ENCODE measurements at places on chromosomes 12 and 14.
A peak's percentile ranks its signal among the peaks of the same experiment; 100 is the strongest.

DNA sequence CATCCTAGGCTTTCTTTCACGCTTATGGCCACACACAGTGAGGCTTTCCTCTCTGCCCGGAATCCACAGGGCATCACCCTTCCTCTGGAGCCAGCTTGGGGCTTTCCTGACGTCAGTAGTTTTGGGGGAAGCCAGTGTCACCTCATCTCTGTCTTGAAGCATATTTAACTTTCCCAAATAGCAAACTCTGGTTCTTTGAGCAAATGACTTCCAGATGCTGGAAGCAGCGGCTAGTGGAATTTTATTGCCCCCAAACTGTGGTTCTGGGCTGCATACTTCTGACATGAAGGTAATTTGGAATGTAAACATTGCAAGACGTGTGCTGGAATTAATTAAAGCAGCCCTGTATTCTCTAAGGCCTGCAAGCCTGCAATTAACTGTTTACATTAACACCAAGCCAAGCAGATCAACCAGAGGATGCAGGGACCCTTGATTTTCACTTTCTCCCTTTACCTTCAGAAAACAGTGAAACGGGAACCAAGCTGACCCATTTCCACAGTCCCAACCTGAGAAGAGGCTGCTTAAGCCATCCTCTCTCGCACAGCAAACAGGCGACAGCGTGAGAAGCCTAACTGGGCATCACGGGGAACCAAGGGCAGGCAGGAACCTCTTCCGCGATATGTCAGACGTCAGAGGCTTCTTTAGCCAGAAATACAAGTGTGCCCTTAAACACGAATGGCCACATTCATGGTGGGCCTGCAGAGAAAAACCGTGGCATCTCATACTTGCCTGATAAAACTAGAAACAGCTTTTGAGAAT is 258.4 kb downstream of the CACNA1C start:
- peak overlapping the region; percentile 87 for H3K27ac ChIP-seq
- peak; percentile 87 for DNase-seq
- no peaks in the 10 kb centered on the region for H3K36me3 ChIP-seq
- peak overlapping the region; percentile 27 for H3K4me3 ChIP-seq
- H3K4me1 ChIP-seq, result peaks cover 16% of the 10 kb centered on the region

DNA sequence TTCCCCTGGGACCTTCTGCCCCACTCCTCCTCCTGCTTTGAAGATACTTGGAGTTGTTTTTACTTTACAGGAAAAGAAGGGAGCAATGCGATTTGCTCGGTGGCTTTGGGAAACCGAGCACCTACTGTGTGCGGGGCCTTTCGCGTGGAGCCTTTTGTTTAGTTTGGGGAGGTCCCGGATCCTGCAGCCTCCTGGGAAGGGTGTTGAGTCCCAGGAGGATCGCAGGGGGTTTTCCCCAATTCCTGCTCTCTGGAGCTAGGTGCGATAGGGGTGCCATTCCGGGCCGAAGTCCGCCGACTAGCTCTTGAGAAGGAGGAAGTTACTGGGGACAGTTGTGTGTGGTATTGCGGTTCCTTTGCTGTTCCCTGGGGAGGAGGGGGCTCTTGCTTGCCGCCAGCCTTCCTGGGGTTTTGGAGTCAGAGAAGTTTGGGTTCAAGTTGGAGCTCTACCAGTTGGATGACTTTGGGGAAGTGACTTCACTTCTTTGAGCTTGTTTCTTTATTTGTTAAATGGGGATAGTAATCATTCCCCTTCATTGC is 1.1 kb downstream of the BRI3BP start:
- peak overlapping the region; percentile 65 for H3K4me3 ChIP-seq
- no peak overlapping the region for H3K27ac ChIP-seq
- no peak for DNase-seq
- no peaks in the 10 kb centered on the region for H3K27me3 ChIP-seq

DNA sequence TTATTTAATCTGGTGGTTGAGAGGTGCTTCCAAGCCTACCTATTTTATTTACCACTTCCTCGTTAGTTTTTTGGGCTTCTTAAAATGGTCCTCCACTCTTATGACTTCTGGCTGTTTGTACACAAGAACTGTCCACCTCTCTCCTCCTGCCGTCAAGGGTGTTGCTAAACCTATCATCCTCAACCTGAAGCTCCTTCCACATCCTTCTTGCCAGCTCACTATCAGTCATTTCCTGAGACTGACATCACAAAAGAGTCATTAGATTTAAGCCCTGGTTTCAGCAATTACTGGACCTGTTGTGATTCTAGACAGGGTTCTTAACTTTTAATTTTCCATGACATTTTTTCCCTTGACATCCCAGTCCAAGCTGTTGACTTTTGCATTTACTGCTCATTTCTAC is 91.9 kb downstream of the BICD1 start:
- no peak for DNase-seq
- H3K4me3 ChIP-seq, result no peak overlapping the region
- peaks cover 2% of the 10 kb centered on the region for H3K4me1 ChIP-seq
- no peak overlapping the region for H3K27ac ChIP-seq
- H3K27me3 ChIP-seq, result no peaks in the 10 kb centered on the region
- H3K36me3 ChIP-seq, result no peaks in the 10 kb centered on the region

DNA sequence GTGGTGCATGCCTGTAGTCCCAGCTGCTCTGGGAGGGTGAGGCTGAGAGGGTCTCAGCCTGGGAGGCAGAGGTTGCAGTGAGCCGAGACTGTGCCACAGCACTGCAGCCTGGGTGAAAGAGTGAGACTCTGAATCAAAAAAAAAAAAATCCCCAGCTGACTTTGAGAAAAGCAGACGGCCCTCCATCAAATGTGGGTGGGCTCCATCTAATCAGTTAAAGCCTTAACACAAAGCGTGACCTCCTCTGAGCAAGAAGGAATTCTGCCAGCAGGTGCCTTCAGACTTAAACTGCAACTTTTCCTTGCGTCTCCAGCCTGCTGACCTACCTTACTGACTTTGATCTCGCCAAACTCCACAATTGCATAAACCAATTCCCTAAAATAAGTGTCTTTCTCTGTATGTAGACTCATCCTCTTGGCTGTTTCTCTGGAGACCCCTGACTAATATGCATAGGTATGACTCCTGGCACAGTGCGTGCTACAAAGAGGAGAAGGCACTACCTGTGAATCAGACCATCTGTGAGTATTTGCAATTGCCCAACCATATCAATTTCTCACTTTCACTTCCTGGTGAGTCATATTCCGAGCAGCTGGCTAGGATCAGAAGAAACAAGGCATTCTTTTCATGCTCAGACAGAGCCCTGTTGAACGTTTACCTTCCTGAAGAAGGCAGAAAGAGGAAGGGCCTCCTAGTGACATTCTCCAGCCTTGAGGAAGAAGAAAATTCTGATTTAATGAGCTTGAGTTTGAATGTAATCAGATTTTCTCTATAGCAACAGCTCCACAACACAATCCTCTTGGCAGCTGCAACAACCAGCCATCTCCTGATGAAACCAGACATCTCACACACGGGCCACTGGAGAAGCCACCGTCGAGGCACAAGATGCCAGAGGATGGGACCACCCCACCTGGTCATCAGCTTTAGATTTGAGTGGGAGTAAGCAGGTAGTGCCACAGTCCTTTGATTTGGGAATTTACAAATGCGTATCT is 54.3 kb downstream of the CLMN start:
- peak; percentile 99 for DNase-seq
- no peak overlapping the region for H3K4me3 ChIP-seq
- peaks cover 12% of the 10 kb centered on the region for H3K4me1 ChIP-seq
- no peaks in the 10 kb centered on the region for H3K36me3 ChIP-seq
- no peaks in the 10 kb centered on the region for H3K27me3 ChIP-seq

DNA sequence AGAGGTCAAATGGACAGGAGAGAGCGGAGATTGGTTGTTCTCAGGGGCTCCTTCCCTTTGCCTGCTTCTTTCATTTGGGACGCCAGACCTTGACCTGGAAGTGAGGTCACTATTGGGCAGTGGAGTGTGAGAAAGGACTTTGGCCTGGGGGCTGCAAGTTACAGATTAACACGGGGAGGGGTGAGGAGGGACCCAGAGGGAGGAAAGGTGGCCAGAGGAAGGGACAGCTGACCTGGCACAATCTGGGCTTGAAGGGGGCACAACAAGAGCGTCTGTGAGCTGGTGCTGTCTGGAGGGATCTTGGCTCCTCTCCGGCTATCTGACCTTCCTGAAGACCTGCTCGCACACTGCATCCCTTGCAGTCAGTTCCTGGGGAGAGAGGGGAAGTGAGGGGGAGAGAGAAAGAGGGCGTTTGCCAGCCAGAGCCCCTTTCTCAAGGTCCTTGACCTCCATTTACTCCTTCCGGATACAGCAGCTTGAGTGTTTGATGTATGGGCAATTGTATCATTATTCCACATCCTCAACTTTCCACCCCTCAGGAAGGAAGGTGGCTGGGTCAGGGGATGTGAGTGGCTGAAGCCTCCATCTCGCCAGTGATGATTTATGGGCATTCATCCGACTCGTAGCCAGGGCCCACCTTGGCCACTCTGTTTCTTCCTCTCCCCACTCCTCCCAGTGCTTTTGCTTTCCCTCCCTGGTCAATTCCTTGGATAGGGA is 4.7 kb downstream of the RBP5 start:
- no peaks in the 10 kb centered on the region for H3K36me3 ChIP-seq
- no peak for DNase-seq
- no peak overlapping the region for H3K4me3 ChIP-seq
- no peaks in the 10 kb centered on the region for H3K27me3 ChIP-seq
- H3K4me1 ChIP-seq, result no peaks in the 10 kb centered on the region

- H3K4me1 ChIP-seq, result no peaks in the 10 kb centered on the region
- H3K36me3 ChIP-seq, result no peaks in the 10 kb centered on the region
- no peak overlapping the region for H3K27ac ChIP-seq
- no peaks in the 10 kb centered on the region for H3K27me3 ChIP-seq
Measured at GRCh38 chr12:41034686-41035085, 153.4 kb upstream of the PDZRN4 start.

DNA sequence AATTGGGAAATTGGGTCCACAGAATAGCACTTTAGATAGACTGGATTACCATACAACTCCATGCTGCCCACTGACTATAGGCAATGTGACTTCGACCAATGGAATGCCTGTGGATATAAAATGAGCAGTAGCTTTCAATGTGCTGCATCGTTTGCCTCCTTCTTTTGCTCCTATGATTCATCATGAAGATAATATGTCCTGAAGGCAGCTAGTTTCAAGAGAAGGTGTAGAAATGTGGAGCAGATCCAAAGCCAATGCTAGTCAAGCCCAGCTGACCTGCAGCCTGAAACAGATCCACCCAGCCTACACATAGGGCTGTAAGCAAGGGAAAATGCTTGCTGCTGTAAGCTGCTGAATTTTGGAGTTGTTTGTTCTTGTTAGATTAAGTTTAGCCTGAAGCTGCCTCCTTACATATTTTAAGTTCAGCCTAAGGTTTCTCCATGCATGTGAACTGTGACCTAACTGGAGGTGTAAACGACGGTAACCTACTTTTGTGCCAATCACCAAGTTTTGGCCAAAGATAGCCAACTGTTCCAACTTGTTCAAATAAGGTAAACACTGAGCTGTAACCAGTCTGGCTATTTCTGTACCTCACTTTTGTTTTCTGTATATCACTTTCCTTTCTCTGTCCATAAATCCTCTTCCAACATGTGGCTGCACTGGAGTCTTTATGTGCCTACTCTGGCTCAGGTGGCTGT is 169.1 kb upstream of the AVPR1A start:
- DNase-seq, result peak; percentile 23
- H3K4me3 ChIP-seq, result no peak overlapping the region
- no peaks in the 10 kb centered on the region for H3K4me1 ChIP-seq
- H3K36me3 ChIP-seq, result no peaks in the 10 kb centered on the region
- H3K27me3 ChIP-seq, result no peaks in the 10 kb centered on the region

- no peaks in the 10 kb centered on the region for H3K36me3 ChIP-seq
- H3K27ac ChIP-seq, result no peak overlapping the region
- H3K4me3 ChIP-seq, result no peak overlapping the region
- no peaks in the 10 kb centered on the region for H3K4me1 ChIP-seq
Measured at GRCh38 chr14:56708704-56709103, 101.6 kb downstream of the OTX2 start.

DNA sequence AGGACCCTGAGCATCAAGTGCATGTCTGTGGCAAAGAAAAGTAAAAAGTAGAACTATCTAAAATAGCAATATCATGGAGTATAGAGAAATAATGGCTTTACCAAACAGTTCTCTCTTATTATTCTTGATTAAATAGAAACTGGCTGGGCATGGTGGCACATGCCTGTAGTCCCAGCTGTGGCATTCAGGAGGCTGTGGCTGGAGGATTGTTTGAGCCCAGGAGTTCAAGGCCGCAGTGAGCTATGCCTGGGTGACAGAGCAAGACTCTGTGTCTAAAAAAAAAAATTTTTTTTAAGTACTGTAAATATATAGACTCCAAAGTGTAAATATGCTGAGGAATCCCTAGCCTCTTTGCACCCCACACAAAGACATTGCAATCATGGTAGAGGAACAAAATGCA is 121.9 kb downstream of the KITLG start:
- H3K4me1 ChIP-seq, result no peaks in the 10 kb centered on the region
- no peak overlapping the region for H3K4me3 ChIP-seq
- no peak overlapping the region for H3K27ac ChIP-seq

DNA sequence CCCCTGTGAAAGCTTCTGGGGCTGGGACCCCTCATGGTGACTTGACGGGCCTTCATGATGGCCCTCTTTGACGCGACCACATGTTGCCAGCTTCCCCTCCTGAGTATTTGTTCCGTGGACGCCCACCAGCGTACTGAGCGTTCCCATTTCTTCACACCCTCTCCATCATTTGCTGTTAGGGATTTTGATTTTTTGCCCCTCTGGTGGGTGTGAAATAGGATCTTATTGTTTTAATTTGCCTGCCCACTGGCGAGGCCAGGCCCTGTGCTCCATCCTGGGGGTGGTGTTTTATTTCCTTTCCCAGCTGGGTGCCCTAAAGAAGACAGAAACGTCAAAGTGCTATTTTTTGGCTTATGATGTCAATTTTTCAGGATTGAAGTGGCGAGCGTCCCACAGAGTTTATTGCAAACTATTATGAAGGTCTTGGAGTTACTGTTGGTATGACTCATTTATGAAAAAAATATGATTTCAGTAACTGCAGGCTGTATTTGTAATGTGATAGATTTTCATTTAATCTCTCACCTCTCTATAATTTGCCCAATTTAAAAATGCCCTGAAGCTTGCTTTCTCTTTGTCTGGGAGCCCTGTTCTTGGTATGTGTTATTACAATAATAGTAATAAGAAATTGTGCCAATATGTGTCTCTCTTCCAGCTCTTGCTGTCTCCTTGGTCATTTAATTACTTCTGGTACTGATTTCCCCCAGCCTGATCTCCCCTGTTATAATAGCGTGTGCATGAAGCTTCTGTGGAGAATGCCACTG is 99.6 kb downstream of the SLC25A47 start:
- H3K4me1 ChIP-seq, result peaks cover 2% of the 10 kb centered on the region
- H3K27ac ChIP-seq, result no peak overlapping the region
- no peak overlapping the region for H3K4me3 ChIP-seq
- peaks cover 2% of the 10 kb centered on the region for H3K36me3 ChIP-seq
- no peaks in the 10 kb centered on the region for H3K27me3 ChIP-seq

DNA sequence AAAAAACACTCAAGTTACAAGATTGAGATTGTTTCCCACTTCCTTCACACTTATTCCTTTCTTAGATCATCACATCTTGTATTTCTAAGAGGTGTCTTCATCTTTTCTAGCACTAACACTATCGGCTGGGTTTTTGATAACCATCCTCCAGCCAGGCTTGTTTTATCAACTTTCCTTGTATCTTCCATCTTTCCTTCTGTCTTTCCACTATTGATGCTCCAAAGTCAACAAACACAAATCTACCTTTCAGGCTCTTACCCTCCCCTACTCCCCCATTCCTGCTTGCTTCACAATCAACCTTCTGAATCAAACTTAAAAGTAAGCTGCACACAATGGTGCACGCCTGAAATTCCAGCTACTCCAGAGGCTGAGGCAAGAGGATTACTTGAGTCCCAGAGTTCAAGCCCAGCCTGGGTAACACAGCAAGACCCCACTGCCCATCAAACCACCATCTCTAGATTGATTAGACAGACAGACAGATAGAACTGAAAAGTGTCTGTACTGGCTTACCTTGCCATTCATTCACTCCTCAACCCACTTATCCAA is 12.9 kb downstream of the MED13L start:
- H3K4me1 ChIP-seq, result peaks cover 10% of the 10 kb centered on the region
- DNase-seq, result no peak
- H3K27ac ChIP-seq, result no peak overlapping the region

All from fibroblast of lung (primary cell).